Stimulated activated CD4-positive, alpha-beta T cell treated with anti-CD3 and anti-CD28 coated beads, Interleukin-2, amount 100 ng/mL, for 4 hours (primary cell): ENCODE measurements at places on chromosomes 2 and 18.

DNA sequence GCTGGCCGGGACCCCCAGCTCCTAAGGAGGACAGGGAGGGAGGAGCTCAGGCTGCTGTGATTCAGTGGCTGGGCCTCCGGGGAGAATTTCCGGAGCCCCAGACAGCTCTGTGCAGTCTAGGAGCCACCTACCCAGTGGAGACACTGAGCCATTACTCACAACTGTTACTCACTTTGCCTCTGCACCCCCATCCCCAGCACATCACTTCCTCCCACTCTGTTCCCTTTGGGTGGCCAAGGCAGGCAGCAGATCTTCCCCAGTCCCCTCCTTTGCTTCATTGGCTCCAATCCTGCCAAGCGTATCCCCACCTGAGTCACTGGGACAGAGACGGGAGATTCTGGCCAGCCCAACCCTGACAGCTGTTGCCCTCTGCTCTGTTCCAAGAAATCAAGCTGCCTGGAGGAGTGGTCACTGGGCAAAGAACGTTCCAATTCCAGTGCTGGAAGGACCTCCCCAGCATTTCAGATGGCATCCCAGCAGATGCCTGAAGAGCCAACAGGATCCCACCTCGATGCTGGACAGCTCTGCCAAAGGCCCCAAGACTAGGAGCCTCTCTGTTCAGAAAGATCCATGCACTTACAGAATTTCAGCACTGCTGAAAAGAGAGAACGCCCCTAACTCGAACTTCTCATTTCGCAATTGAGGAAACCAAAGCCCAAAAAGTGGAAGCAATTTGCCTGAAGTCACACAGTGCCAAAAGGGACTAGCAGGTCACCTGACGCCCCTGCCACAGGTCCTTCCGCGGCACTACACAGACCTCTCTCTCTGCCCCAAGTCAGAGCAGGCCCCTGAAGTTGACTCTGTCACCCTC lies 68.3 kb downstream of the TNS1 start:
- DNase-seq, result no peak

- DNase-seq, result no peak
Measured at GRCh38 chr2:241764275-241765241, 12.1 kb upstream of the GAL3ST2 start.

DNA sequence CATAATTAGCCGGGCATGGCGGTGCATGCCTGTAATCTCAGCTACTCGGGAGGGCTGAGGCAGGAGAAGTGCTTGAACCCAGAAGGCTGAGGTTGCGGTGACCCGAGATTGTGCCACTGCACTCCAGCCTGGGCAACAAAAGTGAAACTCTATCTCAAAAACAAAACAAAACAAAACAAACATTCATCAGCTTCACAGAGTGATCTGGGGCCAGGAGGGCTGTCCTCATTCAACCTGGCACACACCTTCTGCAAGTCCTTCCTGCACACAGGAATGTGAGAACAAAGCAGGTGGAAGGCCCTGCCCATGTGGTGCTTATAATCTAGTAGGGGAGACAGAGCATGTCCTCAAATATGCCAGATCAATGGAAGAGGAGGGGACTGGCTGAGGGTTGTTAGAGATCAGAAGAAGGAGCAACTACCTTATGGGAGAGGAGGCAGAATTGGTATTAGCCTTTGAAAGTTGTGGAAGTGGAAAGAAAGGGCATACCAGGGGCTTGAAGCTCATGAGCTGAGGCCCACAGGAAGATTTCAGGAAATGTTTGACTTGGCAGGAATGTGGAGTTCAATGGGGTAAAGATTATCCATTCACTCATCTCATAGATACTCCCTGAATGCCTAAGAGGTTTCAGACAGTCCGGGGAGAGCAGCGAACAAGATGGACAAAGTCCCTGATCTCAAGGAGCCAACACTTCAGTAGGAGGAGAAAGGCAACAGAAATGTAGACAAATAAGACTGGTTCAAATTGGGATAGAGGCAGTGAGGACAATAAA lies 155.3 kb upstream of the SIX3 start:
- no peak for DNase-seq

- DNase-seq, result peak; percentile 42
Measured at GRCh38 chr18:9475643-9476591, 604 bp downstream of the RALBP1 start.

DNA sequence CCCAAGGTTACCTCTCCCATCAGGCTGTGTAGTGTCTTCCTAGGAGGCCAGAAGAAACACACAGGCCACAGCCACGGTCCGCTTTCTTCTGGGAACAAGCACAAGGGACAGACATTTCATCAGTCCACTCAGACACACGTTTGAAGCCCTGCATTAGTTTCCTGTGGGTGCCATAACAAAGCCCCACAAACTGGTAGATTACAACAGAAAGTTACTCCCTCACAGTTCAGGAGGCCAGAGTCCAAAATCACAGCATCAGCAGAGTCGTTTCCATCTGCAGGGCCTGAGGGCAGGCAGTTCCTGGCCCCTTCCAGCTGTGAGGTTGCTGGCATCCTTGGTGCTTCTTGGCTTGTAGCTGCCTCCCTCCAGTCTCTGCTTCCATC lies 8.8 kb upstream of the PRLH start:
- DNase-seq, result no peak

DNA sequence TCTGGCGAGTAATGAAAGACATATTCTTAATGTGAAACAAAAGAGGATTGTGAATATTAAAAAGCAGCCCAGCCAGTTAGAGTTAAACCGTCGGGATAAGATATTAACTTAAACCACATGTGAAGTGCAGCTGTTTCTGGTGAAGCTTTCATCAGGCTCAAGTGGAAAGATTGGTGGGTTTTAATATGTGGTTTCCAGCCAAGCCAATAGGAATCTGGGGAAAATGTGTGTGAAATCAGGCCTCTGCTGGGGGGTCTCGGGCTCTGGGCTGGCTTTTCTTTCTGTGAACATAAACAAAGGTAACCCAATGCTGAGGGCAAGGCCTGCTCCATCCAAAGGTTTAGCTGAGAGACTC lies 279.6 kb downstream of the SLC4A3 start:
- no peak for DNase-seq

DNA sequence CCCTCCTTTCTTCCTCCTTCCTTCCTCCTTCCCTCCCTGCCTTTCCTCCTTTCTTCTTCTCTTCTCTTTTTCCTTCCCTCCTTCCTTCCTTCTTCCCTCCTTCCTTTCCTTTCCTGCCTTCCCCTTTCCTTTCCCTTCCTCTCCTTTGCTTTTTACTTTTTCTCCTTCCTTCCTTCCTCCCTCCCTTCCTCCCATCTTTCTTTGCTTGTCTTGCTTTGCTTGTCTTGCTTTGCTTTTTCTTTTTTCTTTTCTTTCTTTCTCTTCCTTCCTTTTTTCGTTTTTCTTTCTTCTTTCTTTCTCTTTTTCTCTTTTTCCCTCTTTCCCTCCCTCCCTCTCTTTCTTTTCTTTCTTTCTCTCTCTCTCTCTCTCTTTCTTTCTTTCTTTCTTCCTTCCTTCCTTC lies 113.0 kb downstream of the NYAP2 start:
- DNase-seq, result no peak

GRCh38 chr2:160489111-160489510 lies 4.5 kb downstream of the RBMS1 start:
- no peak for DNase-seq

DNA sequence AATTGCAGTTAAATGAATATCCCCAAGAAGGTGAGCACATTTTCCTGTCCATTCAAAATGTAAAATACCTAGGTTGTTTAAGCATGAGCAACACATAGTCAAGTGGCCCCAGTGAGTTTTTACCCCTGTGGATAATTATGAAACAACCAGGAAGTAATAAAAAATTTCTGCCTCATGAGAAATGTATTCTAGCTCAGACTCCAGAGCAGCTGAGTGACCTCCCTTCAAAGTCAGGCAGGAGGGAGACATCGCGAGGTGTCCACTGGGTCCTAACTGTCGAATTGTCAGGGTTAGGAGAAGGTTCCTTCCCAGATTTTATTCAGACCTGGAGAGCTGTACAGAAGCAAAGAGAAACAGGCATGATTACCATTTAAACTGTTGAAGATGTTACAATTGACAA lies 416.6 kb upstream of the SMIM21 start:
- no peak for DNase-seq

- DNase-seq, result no peak
Measured at GRCh38 chr18:79399275-79400081, 3.7 kb downstream of the NFATC1 start.

DNA sequence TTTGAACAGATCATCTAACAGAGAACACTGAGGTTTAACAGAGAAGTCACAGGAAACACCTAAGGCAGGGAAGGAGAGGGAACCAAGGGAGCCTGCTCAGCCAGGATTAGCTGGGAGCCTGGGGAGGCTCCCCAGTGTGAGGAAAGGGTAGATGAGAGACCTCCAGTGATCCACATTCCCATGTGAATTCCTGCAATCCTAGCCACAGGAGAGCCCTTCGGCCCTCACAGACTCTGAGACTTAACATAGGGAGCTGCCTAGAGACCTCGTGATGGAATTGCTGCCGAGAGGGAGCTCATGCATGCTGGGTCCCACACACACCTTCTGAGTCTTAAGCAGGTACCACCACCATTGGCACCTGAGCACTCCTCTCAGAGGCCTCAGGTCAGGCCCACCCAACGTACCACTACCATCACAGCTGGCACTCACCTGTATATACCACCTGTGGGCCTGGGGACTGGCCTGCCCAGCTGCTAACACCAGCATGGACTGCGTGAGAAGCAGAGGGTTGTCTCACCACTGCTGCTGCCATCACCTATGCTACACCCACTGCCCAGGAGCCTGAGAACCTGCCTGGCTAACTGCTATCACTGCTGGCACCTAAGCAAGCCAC lies 225.9 kb upstream of the RASGRP3 start:
- no peak for DNase-seq

- DNase-seq, result no peak
Measured at GRCh38 chr2:26170795-26171194, 2.1 kb upstream of the GAREM2 start.

GRCh38 chr18:37412829-37413228 lies 152.8 kb downstream of the CELF4 start:
- DNase-seq, result no peak

- no peak for DNase-seq
Measured at GRCh38 chr2:12048550-12048949, 302.1 kb downstream of the LPIN1 start.

DNA sequence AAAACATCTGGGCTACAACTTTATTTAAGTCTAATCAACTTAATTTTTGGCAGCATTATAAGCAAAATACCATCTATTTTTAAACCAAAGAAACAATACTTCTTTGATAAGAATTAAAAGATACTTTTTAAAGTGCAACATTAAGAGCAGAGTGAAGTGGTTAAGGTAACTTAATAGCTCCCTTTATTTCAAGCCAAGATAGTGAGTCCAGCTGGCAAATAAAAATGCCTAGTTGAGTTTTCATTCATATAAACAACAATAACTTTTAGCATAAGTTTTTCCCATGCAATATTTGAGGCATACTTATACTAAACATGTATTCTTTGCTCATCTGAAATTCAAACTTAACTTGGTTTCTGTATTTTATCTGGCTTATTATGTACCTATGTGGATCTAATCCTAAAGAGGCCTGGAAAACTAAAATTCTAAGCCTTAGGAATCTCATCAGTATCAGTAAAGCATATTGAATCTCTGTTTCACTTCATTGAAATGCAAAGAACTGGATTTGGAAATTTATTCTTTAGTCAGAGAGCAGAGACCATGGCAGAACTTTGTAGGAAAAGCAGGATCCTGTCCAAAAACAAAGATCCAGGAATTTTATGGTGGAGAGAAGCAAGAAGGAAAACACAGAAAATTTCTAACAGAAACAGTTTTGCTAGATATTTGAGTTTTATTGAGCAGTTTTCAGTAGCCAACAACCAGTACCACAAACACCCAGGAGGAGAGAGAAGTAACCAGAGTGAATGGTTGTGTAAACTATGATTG lies 95.9 kb downstream of the COL3A1 start:
- DNase-seq, result no peak

- no peak for DNase-seq
Measured at GRCh38 chr2:946073-946948, 4.3 kb upstream of the SNTG2 start.

GRCh38 chr2:176997074-176997791 lies 215.4 kb upstream of the HNRNPA3 start:
- DNase-seq, result no peak

- no peak for DNase-seq
Measured at GRCh38 chr2:8653485-8653884, 28.4 kb upstream of the ID2 start.

GRCh38 chr18:79397247-79397829 lies 1.6 kb downstream of the NFATC1 start:
- DNase-seq, result no peak

DNA sequence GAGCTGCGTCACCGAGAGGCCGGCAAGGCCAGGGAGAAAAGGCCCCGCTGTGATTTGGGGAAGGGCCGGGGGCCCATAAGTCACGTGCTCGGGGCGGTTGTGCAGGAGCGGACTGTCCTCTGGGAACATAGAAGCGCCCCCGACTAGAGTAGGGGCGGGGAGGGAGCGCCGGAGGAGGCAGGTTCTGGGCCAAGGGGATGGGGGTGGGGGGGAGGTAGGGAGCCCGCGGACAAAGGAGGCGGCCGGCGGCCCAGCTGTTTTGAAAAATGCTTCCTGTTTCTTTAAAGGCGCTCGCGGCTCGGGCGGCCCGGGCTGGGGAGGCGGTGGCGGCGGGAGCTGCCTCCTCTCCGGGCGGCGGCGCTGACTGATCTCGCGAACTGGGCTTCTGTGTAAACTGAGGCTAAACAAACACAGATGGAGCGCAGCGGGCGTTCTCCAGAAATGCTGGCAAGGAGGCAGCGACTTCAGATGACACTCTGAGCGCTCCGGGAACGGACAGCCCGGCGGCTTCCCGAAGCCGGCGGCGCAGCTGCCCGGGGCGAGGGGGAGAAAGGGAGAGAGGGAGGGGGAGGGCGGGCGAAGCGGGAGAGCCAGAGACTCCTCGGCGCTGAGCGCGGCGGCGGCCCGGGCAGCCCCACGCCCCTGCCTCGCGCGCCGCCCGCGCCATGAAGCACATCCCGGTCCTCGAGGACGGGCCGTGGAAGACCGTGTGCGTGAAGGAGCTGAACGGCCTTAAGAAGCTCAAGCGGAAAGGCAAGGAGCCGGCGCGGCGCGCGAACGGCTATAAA lies at the start of gene ATOH8:
TSS of gene ATOH8 (plus strand) at position 467 of the 788 bp plus-strand sequence. CDS start at position 666, 199 bp downstream.
- no peak for DNase-seq

DNA sequence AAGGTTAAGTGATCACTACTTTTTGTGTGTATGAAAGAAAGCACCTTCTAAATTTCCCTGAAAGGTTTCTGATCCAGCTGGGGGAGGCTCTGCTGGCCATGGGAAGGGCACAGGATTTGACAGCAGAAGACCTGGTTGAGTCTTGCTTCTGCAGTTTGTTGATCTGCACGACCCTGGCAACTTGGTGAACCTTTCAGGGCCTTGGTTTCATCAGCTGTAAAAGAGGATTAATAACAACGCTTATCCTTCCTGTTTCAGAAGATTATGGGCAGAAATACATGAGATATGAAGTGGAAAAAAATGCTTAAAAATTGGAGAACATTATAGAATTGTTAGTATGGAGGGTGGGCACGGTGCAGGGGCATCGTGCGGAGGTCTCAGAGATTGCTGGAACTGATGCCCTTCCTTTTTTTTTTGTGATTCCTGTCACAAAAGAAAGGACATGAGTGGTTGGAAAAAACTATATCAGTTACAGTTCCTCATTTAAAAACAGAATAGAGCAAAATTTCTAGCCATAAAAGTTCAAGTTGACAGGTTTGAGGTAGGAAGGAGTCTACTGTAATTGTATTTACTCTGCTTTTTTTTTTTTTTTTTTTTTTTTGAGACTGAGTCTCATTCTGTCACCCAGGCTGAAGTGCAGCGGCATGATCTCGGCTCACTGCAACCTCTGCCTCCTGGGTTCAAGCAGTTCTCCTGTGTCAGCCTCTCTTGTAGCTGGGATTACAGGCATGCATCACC lies 47.4 kb downstream of the MFSD6 start:
- DNase-seq, result no peak
